Uterus (tissue), 4 donors: ENCODE measurements at places on chromosomes 1 and 21.

DNA sequence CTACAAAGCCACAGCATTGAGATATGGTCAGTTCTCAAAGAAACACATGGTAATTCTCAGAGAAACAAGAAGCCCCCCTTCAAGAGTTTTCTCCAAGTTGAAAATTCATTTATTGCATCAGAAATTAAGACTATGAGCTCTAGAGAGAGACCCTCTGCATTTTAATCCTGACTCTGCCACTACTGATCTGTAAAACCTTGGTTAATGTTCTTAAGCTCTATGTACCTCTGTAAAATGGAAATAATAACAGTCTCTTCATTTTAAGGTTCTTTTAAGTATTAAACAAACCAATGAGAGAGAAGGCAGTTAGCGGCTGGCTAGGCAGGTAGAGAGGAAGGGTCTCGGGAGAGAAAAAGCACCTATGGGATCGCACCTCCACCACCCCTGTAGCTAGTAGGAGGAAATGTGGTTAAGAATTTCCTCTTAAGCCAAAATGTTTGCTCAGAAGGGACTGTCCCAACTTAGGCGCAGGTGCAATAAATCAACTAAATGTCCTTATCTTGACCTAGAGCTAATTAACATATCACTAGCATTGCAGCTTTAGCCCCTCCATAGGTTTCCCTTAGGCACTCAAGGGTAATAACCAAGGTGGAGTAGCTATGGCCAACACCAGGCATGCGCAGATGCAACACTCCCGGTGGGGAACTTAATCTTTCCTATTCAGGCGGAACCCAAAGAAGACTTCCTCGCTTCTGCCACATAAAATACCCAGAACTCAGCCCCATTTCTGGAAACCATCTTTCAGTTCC, 1685.4 kb downstream of the MRPL39 start:
- no peak overlapping the region for H3K4me3 ChIP-seq
- no peaks in the 10 kb centered on the region for H3K36me3 ChIP-seq
- no peak overlapping the region for H3K27ac ChIP-seq
- DNase-seq = no peak
- no peaks in the 10 kb centered on the region for H3K27me3 ChIP-seq

DNA sequence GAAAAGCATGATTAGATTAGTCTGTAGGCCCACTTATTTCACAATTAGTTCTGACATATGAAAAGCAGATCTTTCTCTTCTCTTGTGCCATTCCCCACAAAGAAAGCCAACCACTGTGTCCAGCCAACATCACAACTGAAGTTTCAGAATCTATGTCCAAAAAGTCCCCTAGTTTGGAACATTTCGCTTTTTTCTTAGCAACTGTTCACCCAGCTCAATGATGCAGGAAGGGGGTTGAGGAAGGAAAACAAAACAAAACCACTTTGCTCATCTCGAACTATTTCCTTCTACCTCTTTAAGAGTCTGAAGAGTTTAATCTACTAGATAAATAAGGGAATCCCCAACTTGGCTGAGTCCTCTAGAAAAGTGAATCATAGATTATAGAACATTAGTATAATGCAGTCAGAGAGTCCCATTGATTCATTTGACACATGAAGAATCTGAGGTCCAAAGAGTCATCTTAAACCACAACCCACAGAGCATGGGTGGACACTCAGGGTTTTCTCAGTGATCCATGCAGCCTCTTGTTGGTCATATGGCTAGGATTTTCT, 159.3 kb upstream of the SGIP1 start:
- H3K27me3 ChIP-seq = no peaks in the 10 kb centered on the region
- H3K36me3 ChIP-seq = no peaks in the 10 kb centered on the region
- H3K4me1 ChIP-seq = no peaks in the 10 kb centered on the region
- no peak for DNase-seq

DNA sequence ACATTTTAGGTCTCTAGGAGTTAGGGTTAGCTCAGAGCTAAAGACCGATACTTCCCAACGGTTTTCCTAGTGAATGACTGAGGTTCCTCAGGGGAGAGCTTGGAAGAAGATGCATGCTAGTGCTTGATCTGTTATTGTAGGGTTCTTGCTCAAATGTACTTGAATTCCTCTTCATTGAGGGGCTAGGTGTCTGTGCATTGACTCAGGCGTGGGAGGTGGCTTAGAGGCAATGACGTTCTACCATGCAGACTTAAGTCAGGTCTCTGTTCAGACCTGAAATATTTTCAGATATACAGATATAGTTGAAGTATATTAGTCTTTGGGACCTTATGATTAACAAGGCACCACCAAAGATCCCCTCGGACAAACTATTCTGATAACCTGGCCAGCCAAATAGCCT, 23.5 kb downstream of the S100A10 start:
- no peaks in the 10 kb centered on the region for H3K36me3 ChIP-seq
- peaks cover 3% of the 10 kb centered on the region for H3K4me1 ChIP-seq
- no peaks in the 10 kb centered on the region for H3K27me3 ChIP-seq
- no peak for DNase-seq
- no peak overlapping the region for H3K4me3 ChIP-seq

DNA sequence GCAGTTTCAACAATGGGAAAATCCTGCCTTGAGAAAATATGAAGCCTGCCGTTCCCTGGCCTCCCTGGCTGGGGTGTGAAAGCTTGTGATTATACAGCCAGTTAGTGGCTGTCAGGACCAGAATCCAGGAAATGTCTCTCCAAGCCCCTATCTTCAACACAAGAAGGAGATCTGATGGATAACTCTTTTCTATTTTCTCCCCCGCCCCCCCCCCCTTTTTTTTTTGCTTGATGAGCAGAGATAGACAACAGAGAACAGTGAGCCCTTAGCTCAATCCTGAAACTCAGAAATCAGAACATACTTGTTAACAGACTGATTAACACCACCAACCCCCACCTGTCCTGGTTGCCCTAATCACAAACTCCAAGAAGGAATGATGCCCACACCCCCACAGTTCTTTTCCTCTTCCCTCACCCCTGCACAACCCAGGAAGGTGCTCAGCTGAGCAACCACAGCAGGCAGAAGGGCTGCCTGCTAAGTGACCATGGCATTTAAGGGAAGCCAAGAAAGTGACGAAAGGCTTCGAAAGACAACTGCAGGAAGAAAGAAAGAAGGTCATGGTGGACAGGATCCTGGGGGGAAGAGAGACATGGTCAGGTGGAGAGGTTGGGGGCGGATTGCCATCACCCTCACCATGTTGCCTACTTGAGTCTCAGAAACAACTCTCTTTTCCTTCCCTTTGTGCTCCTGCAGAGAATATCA, 12.3 kb upstream of the DENND2D start:
- no peak for DNase-seq
- H3K27me3 ChIP-seq = no peaks in the 10 kb centered on the region
- no peak overlapping the region for H3K4me3 ChIP-seq
- H3K4me1 ChIP-seq = no peaks in the 10 kb centered on the region

GRCh38 chr1:231694075-231694431, 67.5 kb downstream of the DISC1 start:
- H3K36me3 ChIP-seq = no peaks in the 10 kb centered on the region
- H3K4me1 ChIP-seq = no peaks in the 10 kb centered on the region
- H3K27ac ChIP-seq = no peak overlapping the region
- no peaks in the 10 kb centered on the region for H3K27me3 ChIP-seq
- no peak for DNase-seq

DNA sequence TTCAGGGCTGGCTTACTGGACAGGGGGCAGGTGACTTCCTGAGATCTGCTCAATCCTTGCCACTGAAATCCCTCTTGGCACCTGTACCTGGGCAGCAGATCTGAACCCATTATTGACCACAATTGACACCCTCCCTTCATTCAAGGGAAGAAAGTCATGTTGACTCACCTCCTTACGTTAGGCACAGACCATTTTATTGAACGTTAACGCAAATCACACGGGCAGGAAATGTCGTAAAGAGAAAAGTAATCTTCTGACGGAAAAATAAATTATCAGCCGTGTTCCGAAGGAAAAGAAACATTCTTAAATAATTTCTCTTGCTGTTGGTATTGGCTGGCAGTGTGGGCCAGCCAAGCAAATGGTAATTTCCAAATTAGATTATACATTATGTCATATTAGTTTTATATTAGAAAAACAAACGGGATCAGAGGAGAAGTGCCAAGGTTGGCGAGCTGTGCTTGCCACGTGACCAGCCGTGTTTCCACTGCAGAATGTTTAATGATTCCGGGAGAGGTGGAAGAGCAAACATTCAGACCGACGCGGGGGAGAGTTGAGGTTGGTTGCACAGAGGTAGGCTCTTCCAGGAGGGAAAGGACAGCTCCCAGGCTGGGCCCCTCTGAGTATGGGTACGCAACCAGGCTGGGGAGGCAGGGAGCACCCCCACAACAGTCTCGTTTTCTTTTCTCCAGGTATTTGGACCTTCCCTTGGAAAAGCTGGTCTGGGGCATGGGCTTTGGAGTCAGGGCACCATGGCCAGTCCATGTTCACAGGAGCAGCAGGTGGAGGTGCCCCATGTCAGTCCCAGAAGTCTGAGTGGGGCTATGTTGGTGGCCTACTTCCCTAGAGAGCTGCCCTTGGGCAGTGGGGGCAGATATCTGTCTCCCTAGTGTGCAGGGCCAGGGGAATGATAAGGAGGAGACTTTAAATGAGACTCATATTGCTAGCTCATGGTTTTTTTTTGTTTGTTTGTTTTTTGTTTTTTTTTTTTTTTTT, 121.1 kb downstream of the FOXD2 start:
- H3K4me1 ChIP-seq = no peaks in the 10 kb centered on the region
- H3K4me3 ChIP-seq = no peak overlapping the region
- no peak overlapping the region for H3K27ac ChIP-seq
- DNase-seq = no peak
- no peaks in the 10 kb centered on the region for H3K27me3 ChIP-seq

GRCh38 chr1:25748531-25749205, 51.3 kb upstream of the SELENON start:
- H3K4me1 ChIP-seq = peaks cover 12% of the 10 kb centered on the region
- no peaks in the 10 kb centered on the region for H3K36me3 ChIP-seq

DNA sequence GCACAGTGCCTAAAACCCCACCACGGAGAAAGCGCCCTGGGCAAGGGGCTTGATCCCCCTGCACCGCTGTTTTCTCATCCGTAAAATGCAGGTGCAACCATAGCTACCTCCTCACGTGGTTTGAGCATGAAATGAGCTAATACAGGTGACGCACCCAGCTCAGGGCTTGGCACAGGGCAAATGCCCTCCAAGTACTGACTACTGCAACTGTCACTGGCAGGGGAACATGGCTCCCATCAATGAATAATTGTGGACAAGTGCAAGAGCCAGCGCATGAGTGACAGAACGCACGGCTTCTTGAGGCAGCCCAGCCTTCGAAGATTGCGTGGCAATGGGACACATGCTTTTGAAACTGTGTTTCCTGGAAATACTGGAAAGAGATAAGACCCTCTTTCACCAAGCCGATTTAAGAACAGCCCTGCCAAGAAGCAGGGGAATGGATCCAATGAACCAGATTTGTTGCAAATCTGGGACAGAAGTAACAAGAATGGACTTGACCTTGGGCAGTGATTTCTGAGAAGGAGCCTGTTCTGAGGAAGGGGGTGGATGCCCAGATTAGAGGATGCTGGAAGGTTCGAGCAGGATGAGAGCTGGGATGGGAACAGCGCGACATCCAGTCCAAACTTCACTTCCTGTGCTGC, 92.8 kb upstream of the IFFO2 start:
- H3K27me3 ChIP-seq = no peaks in the 10 kb centered on the region
- H3K4me3 ChIP-seq = no peak overlapping the region
- no peaks in the 10 kb centered on the region for H3K36me3 ChIP-seq
- no peaks in the 10 kb centered on the region for H3K4me1 ChIP-seq
